Adrenal gland (tissue), 19 donors: ENCODE measurements at places on chromosomes 2 and 18. TPM values are rescaled to one million over a fixed set of nuclear protein-coding genes. Genes with fewer than 3 reads are reported as not detected.

The PARD6G gene
- total RNA-seq = 3.7 TPM

The KCNE4 gene
- total RNA-seq = 5.1 TPM

The MORN2 gene
- 29.4 TPM for total RNA-seq

The NT5DC4 gene
- not detected for total RNA-seq

The GCG gene
- total RNA-seq = not detected

The SULT1C3 gene
- not detected for total RNA-seq

DNA sequence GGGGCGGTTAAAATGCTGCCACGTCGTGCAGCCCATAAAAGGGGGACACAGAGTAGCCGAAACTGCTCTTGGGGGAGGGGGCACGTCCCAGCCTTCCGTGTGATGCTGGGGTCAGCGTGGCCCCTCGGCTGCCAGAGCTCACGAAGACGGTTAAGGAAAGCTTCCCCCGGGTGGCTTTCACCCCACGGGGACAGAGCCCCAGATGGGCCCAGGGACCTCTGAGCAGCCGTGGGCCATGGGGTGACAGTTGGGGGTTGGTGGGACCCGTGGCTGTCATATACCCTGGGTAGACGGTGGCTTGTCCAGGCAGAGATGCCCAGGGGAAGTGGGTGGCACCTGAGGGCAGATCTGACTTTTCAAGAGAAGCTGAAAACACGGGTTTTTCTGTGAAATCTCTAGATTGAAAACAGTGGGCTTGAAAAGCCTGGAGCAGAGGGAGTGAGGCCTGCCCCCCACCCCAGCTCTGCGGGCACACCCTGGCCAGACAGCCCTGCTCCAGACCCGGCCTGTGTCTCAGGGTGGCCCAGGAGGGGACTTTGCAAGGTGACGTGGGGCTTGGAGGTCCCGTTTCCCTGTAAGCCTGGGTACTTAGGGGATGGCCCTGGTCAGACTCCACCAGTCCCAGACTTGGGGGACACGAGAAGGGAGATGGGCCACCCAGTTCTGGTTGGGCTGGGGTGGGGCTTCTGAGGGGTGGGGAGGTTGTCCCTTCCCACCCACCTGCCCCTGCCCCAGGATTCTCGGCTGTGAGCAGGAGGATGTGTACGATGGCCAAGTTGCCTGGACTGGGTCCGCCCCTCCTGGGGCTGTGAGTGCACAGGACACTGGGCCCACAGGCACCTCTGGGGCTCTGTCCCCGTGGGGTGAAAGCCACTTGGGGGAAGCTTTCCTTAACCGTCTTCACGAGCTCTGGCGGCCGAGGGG lies 652 bp downstream of the NEU4 start:
- DNase-seq = no peak

- DNase-seq = no peak
These were observed 55.0 kb downstream of the TMEM163 start for GRCh38 chr2:134663451-134664450.

GRCh38 chr2:28428486-28428885 lies 35.8 kb downstream of the FOSL2 start:
- DNase-seq = no peak

DNA sequence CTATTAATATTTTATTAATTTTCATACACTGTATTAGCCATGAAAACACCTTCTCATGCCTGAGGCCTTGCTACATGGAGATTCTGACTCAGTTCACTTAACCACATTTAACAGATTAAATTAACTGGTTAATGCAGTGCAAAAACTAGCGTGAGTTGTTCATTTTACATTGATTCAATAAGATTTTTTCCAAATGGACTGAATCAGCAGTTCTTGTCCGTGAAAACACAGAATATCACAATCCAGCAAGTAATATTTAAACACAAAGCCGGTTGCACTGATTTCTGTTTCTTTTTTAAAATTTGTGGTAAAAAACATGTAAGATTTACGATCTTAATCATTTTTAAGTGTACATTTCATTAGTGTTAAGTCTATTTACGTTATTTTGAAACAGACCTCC lies 118.2 kb upstream of the THUMPD2 start:
- no peak for DNase-seq

GRCh38 chr18:46379323-46379950 lies 275.3 kb downstream of the HAUS1 start:
- DNase-seq = no peak

- DNase-seq = no peak
These were observed 70.2 kb downstream of the AGAP1 start for GRCh38 chr2:235564066-235564465.

DNA sequence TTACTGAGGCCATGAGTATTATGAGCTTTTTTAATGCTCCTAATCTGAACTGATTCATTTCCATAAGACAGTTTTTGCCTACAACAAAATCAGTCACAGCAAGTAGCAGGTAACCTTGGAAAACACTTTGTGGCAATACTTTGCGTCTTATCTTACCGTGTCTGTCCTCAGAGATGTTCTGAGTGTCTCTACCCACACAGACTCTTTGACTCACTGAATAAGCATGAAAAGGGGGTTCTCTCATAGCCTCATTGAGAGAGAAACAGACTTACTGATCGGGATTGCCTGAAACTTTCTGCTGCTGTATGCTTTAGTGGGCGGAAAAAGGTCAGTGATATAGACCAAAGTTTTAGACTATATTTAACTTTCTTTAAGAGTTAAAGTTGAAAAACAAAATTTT lies 92.6 kb downstream of the MYL12B start:
- DNase-seq = no peak

- peak; percentile 24 for DNase-seq
These were observed 13.1 kb downstream of the CYRIA start for GRCh38 chr2:16652296-16653082.

DNA sequence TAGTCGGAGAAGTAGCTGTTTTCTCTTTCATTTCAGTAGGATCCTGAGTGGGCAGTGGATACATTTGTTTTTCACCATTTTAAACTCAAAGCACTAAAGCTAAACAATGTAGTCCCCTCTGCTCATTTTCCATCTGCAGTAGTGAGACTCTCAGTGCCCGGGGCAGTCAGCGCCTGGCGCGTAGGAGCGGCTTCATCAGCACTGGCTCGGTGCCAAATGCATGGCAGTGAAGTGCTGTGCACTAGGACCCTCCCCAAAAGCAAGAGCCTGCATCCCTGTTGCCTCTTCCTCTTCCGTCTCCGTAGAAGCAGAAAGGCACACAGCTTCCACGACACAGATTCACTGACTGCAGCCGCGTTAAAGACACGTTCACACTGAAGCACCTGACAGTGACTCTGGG lies 19.0 kb upstream of the ESPNL start:
- DNase-seq = no peak

DNA sequence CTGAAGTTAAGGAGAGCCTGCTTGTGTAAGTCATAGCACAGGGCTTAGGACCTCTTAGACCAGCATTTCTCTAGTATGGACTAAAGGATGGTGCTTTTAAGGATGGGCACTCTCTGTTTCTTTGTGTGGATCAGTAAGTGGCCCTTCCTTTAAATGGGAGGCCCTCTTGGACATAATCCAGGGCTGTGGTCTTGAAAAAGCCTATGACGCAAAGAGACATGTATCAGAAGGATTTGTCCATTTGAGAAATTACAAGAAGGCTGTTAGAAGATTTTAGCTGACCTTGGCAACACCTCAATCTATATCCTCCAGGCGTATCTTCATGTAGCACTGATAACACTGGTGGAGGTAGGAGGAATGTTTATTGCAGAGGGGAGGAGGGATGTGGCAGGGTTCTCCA lies 79.2 kb downstream of the PRPF40A start:
- DNase-seq = no peak
